ENCODE measurements at places on chromosomes 1 and 21. TPM values are rescaled to one million over a fixed set of nuclear protein-coding genes. Genes with fewer than 3 reads are reported as not detected.

Gene CR1
- not detected for total RNA-seq

- DNase-seq, result no peak
Observed at GRCh38 chr1:42886800-42887199, 40.4 kb downstream of the ZNF691 start.

Gene PLEKHN1
- 4.8 TPM for total RNA-seq

GRCh38 chr1:175618559-175618958 lies 124.8 kb downstream of the TNR start:
- no peak for DNase-seq

- DNase-seq, result no peak
Observed at GRCh38 chr1:84382127-84382526, 16.2 kb upstream of the DNASE2B start.

- no peak for DNase-seq
Observed at GRCh38 chr1:27877115-27877416, 4.7 kb downstream of the THEMIS2 start.

Gene BATF3
- not detected for total RNA-seq

GRCh38 chr21:19123525-19123924 lies 719.9 kb upstream of the TMPRSS15 start:
- DNase-seq, result no peak

DNA sequence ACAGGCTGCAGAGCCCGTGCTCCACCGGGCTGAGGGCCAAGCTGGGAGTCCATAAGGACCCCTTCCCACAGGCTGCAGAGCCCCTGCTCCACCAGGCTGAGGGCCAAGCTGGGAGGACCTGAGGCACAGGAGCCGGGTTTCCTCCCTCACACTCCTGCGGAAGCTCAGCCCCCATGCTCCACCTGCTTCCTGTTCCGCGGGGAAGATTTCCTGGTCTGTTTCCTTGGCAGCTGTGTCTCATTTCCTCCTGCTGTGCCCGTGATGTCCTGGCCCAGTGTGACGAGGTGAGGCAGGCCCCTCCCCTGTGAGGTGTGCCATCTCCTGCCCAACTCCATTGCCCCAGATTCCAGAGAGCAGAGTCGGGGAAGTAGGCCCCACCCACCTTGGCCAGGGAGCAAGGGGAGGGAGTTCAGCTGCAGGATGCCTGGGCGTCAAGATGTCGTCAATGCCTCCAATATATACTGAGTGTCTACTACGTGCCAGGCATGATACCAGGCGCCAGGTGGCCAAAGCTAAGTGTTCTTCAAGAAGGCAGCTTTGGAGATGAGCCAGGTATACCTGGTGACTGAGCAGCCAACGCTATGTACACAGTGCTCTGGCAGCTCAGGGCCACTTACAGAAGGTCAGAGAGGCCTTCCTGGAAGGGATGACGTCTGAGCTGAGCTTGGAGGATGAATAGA lies 58.8 kb downstream of the NAV1 start:
- no peak for DNase-seq

GRCh38 chr1:111742938-111743549 lies 3.8 kb upstream of the INKA2 start:
- no peak for DNase-seq

GRCh38 chr1:57164584-57164983 lies 198.8 kb upstream of the C8B start:
- DNase-seq, result no peak

GRCh38 chr1:198125995-198126735 lies 30.6 kb upstream of the NEK7 start:
- peak; percentile 28 for DNase-seq

GRCh38 chr1:229199261-229200243 lies 71.4 kb upstream of the RAB4A start:
- DNase-seq, result no peak

DNA sequence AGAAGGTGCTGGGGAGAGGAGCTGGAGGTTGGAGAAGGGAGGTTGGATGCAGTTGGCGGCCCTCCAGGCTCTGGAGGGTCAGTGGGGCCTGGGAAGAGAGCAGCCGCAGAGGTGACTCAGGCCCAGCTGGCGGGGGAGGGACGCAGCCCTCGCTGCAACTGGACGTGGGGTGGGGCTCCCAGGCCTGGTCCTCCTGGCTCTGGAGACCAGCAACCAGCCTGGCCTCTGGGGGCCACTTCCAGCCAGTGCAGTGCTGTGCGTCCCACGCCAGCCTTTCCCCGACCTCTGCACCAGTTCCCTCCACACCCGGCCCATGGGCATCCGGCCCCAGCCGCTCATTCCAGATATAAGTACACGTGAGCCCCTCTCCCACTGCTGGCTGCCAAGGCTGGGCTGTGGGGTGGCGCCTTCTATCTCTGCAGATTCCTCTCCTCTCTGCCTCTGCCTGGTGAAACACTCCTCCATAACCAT lies 38.0 kb upstream of the COL18A1 start:
- DNase-seq, result no peak

DNA sequence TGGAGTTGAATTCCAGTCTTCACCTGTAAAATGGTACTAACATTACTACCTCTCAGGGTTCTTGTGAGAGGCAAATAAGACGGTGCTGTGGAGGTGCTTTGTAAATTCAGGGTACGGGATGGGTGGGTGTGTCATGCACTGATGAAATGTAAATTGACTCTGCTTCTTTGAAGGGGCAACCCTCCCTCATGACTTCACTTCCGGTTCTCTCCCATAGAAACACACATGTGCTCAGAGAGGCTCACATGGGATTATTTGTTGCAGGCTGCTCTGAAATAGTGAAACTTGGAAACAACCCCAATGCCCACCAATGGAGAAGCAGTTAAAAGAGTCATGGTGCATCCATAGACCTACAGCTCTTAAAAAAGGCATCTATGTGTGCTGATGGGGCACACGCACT lies 44.9 kb upstream of the SCMH1 start:
- DNase-seq, result no peak

Gene DYNLT4
- not detected for total RNA-seq

GRCh38 chr21:44727321-44727720 lies 15.9 kb upstream of the TSPEAR start:
- no peak for DNase-seq

Gene SLC6A17
- under 0.01 TPM for total RNA-seq

Gene RGSL1
- not detected for total RNA-seq

Gene SPAG17
- total RNA-seq, result not detected

GRCh38 chr1:67332653-67333529 lies 25.2 kb downstream of the IL12RB2 start:
- DNase-seq, result no peak

Gene FCGR1A
- not detected for total RNA-seq

Gene TNNI3K
- not detected for total RNA-seq

DNA sequence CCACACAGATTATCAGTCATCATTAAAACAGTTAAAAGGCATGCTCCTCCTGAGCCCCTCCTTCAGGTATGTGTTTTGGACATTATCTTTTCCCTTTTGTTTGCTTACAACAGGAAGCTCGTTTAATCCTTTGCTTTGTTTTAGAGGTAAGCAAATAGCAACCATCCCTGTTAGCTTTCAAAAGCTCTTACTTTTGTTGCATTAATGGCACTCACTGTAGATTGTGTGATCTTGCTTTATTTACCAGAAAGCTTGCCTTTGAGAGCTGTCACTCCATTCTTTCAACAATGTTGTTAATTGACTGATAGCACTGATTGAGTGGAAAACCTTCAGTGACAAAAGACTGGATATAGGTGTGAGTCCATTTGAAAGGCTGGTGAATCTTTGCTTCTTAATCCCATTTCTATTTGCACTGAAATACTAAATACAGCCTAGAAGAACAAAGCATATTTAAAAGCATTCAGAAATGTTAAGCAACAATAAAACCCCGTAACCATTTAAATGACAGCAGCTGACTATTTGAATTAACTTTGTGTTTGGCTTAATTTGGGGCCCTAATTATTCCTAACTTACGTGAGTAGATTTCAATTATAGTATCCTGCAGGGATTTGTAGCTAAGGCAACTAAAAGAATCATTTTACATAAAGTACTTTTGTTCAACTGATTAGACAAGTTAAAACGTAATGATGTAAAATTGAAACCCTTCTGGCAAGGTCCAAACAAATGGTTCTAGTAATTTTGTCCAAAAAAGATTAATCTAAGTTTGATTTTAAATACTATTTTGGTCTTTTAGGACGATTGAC lies 48.3 kb downstream of the ADGRL2 start:
- no peak for DNase-seq

Gene TESK2
- 4.5 TPM for total RNA-seq

DNA sequence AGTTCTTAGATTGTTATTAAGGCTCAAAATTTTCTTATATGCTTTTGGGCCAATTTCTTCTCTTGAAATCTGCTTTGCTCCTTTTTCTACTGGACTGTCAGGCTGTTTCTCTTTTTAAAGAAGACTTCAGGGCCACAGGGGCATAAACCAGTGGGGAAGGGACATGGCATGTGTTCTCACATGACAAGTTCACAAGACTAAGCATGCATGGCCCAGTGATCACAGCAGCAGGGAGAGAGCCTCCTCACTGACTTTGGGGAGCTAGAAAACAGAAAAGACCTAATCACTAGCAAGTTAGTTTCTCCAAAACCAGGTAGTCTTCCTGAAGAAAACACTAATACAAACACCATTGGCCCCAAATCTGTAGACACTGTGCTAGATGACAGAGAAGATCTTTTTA lies 64.8 kb downstream of the RAB3GAP2 start:
- DNase-seq, result no peak

DNA sequence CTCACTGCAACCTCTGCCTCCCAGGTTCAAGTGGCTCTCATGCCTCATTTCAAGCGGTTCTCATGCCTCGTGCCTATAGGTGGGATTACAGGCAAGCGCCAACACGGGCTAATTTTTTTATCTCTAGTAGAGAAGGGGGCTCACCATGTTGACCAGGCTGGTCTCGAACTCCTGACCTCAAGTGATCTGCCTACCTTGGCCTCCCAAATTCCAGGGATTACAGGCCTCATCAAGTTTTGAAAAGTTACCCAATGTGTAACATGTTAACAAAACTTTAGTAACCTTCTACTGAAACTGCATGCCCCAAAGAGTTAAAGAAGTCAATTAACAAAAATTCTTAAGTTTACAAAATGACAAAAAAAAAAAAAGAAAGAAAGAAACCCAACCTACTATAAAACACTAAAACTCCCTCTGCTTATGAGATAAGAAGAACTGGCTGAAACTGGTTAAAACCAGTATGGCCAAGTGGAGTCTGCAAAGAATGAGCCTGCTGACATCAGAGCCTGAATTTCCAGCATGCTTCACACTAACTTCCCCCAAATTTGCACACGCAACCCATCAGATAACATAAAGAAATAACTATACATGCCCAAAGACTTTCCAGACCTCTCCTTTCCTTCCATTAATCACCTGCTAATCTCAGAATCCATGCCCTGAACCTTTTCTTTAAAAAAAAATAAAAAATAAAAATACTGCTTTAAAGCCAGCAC lies 25.5 kb upstream of the PSMG1 start:
- no peak for DNase-seq

- no peak for DNase-seq
Observed at GRCh38 chr1:208684192-208684591, 440.0 kb upstream of the PLXNA2 start.

DNA sequence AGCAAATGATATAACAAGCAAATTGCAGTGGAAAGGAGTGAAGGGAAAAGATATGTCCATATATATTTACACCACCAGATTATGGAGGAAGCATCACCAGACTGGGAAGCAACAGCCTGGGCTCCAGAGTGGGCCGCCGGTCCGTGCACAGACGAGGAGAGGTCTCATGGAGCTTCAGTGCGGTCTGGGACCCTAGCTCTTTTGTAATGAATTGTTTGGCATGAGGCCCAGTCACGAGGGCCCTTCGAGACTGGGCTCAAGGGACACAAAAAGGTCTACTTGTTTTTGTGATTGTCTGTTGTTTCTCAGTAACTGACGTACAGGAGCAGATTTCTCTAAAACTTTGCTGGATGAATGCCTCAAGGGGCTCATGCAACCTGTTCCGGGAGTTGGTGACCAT lies 12.9 kb upstream of the STUM start:
- DNase-seq, result no peak

DNA sequence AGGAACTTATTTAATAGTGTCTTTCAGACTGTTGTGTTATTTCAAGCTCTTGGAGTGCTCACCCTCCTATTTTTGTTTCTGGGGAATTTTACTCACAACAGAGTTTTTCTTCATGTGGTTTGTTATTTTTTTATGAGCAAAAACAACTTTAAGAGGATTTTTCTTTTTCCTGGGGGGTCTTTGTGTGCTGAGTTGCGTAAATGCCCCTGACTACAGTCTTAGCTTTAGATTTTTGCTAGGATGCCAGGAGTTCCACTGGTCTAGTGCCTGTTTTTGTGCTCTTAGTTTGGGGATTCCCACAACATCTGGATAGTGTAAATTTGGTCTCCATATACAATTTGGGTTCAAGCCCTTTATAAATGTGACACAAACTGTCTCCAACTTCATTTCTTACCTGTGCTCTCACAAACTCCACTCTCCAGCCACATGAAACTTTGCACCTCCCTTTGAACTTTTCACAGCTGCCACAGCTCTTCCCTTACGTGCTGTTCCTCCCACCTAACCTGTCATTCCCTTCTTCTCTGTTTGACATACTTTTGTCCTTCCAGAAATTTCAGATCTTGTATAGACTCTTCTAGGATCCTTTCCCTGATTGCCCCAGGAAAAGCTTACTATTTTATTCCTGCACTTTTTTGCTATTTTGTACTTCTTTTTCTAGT lies 180.2 kb downstream of the CRB1 start:
- no peak for DNase-seq

Gene KLHDC7A
- total RNA-seq, result not detected

- peak; percentile 98 for DNase-seq
Observed at GRCh38 chr1:203534526-203534925, 40.6 kb downstream of the OPTC start.

GRCh38 chr1:197439708-197440280 lies 171.7 kb downstream of the CRB1 start:
- no peak for DNase-seq

Gene CFHR1
- total RNA-seq, result not detected

GRCh38 chr1:219761208-219761860 lies 148.4 kb upstream of the ZC3H11B start:
- DNase-seq, result no peak

DNA sequence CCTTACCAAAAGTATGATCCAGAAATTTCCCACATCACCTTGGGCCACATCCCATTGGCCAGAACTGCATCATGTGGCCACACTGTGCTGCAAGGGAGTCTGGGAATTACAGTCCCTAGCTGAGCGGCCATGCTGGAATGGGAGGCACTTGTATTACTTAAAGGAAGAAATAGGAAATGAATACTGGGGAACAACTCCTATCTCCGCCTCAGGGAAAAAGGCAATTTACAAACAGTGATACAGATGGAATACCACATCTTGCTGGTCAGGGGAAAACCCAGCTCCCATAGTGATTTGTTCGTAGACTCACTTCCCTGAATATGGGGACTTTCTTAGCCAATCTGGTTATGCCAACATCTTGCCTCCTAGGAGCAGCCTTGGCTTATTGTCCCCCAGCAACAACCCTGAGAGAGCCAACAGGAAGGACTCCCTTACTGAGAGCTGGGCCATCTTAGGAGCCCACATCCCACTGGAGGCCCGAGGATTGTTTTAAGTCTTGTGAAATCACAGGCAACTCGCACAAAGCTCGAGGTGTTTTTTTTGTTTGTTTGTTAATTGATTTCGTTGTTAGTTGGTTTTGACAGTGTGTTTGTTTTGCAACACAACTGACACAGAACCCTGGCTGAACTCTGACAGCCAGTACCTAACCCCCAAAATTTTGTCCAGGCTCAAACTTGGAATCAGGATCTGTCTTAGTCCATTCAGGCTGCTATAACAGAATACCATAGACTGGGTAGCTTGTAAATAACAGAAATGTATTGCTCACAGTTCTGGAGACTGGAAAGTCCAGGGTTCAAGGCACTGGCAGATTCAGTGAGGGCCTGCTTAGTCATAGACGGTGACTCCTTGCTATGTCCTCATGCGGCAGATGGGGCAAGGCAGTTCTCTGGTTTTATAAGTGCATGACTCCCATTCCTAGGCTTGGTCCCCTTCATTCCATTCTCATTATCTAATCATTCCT lies 14.9 kb downstream of the CDA start:
- DNase-seq, result peak; percentile 94
